ENCODE measurements at places on chromosomes 2 and 18.
A peak's percentile ranks its signal among the peaks of the same experiment; 100 is the strongest.

DNA sequence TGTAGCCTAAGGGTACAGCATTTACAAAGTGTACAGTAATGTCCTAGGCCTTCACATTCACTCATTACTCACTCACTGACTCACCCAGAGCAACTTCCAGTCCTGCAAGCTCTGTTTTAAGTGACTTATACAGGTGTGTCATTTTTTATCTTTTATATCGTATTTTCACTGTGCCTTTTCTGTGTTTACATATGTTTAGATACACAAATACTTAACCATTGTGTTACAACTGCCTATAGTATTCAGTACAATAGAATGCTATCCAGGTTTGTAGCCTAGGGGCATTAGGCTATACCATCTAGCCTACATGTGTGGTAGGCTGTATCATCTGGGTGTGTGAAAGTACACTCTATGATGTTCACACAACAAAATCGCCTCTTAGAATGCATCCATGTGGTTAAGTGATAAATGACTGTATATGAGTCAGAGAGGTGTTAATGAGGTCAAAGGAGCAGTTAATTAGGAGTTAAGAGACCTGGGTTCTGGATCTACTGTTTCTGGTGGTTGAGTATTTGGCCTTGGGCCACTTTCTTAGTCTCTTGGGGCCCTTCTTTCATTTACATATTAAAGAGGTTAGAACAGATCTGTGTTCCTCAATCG, 149.1 kb downstream of the GREB1L start:
- peak; percentile 84 for DNase-seq

DNA sequence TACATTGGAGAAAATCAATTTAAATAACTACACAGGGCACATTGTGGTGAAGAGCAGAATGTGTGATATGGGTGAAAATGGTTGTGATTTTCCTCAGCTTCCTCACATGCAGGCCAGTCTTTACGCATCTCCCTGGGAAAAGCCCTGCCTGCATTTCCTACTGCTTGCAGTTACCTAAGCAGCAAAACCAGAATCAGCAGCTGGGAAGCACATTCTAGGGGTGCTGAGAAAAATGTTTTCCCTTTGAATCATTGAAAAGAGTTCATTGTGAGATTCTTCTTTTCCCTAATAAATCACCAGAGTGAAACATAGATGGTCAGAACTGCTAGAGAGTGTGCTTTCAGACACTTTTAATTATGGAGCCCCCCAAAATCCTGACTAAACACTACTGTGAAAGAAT, 656.0 kb downstream of the TDRD15 start:
- no peak for DNase-seq

DNA sequence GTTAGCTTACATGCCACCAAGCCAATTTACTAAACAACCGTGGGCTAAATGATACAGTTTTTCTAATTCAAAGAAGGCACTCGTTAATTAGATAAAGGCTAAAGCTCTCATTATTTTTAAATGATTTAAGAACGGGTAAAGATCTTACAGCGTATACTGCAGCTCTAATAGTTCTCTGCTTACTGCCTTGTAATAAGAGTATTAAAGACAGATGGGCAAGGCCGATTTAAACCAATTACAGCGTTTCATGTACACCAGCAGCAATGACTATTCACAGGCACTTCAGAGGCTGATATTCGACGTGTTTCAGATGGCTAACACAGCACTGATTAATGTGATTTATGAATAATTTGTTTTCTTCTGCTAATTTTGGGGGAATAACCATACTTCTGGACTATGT, 259.3 kb downstream of the ZNF407 start:
- DNase-seq, result no peak

GRCh38 chr2:71006955-71007799, 12.5 kb upstream of the TEX261 start:
- no peak for DNase-seq

DNA sequence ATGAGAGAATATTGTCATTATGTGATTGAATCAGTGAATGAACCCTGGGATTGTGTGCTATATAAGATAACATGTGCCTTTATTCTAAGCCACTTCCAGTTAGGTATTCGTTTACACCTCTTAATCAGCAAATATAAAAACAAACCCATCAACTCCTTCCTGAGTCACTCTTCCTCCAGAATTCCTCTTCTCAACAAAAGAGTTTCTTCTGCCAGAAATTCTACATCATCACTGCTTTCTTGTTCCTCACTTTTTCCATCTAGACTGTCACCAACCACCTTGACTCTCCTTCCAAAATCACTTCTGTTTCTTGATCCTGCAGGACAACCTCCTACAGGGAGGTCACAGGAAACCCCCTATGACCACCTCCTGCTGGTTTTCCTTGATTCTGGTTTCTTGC, 261.4 kb downstream of the CYP26B1 start:
- DNase-seq, result no peak

- no peak for DNase-seq
Measured at GRCh38 chr2:42032745-42033144, 15.1 kb upstream of the PKDCC start.

- no peak for DNase-seq
Measured at GRCh38 chr18:79756826-79757225, 40.9 kb upstream of the KCNG2 start.

GRCh38 chr2:12005886-12006681, 259.7 kb downstream of the LPIN1 start:
- peak; percentile 83 for DNase-seq

DNA sequence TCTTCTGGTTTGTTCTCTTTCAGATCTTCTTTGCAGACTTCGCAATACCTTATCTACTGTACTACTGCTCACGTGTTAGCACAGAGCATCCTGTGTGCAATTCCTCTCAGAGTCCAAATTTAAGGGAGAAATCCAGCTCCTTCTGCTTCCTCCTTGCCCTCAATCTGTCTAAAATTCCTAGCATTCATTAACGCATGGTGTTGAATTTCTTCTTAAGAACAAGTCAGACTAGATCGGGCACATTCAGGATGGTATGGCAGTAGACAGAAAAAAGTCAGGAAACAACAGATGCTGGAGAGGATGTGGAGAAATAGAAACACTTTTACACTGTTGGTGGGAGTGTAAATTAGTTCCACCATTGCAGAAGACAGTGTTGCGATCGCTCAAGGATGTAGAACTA, 206.1 kb upstream of the CDH7 start:
- no peak for DNase-seq

- no peak for DNase-seq
Measured at GRCh38 chr2:158413581-158413980, 43.0 kb downstream of the CCDC148 start.

GRCh38 chr2:40321822-40322221, 130.1 kb downstream of the SLC8A1 start:
- no peak for DNase-seq

GRCh38 chr2:150732491-150732890, 245.0 kb upstream of the RND3 start:
- no peak for DNase-seq

GRCh38 chr2:102392942-102393341, 30.0 kb upstream of the IL18RAP start:
- DNase-seq, result no peak

- no peak for DNase-seq
Measured at GRCh38 chr2:95392730-95393455, 9.6 kb upstream of the FAHD2A start.

- no peak for DNase-seq
Measured at GRCh38 chr2:16268301-16269000, 328.1 kb downstream of the MYCN start.

GRCh38 chr2:11872948-11873269, 126.5 kb downstream of the LPIN1 start:
- DNase-seq, result no peak

DNA sequence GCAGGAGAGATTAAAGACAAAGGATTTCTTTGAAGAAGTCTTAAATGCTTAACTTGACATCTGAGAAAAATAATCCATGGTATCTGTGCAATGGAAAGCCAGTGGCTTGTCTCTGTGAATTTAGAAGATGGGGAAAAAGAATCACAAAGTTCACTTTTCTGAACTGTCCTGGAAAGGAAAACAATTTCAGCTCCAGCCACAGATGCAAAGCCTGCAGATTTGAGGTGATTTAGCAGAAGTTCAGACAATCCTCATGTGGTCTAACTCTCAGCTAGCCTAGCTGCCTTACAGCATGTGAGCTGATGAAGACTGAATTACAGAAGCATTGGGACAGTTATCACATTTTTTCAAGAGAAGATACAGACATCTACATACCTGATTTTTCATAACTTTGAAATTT, 126.7 kb upstream of the ITGB6 start:
- DNase-seq, result no peak

DNA sequence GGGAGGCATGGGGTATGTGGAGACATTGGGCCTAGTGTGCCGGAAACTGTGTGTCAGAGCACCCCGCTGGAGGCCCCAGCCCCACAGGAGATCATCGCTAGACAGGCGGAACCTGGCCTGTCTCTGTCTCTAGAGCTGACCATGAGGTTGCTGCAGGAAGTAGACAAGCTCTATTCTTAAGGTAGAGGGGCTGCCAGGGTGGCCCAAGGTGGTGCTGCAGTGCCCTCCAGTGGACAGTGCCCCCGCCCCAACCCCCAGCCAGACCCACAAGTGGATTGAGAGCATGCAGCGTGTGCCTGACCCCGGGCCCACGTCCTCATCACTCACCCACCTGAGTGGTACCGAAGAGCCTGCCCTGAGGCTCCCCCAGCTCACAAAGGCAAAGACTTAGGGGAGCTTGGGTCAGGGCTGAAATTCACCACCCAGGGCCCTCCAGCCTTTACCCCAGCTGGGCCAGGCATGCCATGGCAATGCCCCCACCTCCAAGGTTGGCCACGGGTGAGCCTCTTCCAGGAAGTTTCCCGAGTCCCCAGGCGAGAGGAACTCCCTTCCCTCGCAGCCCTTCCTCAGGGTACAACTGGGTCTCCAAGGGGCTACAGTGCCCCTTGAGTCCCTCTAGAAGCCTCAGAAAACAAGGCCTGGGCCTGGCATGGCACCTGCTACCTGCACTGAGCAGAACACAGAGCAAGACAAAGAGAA, 155.0 kb downstream of the TTC32 start:
- DNase-seq, result peak; percentile 18

- peak; percentile 11 for DNase-seq
Measured at GRCh38 chr2:105249181-105249580, 7.6 kb downstream of the GPR45 start.

GRCh38 chr18:80250740-80251364, 3.5 kb upstream of the PARD6G start:
- DNase-seq, result no peak

DNA sequence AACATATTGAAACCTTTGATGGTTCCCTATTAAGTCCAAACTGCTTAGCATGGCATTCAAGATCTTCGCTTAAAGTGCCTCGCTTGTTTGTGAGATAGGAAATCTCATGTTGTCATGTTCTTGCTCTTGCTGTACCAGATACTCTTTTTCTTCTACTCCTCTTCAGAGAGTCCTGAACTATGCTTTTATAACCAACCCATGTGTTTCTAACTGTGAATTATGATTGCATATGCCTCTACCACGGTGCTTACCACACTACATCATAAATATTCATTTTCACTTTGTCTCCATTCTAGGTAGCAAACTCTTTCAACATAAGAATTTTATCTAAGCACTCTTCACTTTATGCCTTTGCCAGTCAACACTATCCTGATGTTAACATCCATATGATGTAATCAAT, 23.6 kb downstream of the STAT4 start:
- DNase-seq, result no peak

- peak; percentile 87 for DNase-seq
Measured at GRCh38 chr2:119218478-119219064, 5.1 kb upstream of the STEAP3 start.

DNA sequence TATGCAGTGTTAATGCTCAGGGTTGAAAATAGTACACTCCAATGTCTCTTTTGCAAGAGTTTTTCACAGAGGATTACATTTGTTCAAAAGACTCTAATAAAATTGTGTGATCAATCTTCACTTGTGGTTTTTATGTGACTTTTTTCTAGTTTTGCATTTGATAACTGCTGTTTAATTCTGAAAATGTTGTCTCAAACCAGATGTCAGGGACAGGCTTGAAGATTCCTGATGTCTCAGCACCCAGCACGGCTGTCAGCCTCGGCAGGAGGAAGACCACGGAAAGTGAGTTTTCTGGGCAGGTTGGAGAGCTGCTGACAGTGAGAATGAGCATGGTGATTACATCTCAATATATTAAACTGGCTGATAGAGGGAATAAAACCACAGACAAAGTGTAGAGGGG, 9.1 kb downstream of the SOX11 start:
- DNase-seq, result no peak

DNA sequence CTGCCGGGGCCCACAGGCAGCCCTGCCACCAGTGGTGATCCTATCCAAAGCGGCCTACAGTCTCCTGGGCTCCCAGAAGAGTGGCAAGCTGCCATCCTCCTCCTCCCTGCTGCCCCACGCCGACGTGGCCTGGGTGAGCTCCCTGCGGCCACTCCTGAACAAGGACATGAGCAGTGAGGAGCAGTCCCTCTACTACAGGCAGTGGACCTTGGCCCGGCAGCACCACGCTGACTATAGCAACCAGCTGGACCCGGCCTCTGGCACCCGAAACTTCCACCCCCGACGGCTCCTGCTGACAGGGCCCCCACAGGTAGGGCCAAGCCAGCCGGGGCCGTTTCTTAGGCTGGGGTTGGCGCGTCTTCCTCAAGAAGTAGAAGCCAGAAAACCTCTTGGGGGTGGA, 100.5 kb downstream of the ESCO1 start:
- DNase-seq, result no peak

DNA sequence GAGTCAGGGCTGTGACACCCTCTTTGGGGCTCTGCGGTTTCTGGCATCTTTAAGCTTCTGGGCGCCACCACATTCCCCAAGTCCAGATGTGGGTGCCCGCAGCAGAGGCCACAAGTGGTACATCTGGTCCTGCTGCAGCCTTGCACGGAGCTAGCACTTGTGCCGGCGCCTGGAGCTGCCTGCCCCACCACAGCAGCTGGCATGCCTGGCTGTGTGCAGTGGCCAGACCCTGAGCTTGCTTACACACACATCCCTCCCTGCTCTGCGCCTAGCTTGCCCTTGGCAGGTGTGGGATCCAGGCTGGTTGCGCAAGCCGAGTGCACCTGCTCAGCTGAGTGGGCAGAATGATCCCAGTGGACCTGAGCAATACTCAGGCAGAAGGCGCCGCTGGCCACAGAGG, 27.3 kb downstream of the SLC4A10 start:
- no peak for DNase-seq

DNA sequence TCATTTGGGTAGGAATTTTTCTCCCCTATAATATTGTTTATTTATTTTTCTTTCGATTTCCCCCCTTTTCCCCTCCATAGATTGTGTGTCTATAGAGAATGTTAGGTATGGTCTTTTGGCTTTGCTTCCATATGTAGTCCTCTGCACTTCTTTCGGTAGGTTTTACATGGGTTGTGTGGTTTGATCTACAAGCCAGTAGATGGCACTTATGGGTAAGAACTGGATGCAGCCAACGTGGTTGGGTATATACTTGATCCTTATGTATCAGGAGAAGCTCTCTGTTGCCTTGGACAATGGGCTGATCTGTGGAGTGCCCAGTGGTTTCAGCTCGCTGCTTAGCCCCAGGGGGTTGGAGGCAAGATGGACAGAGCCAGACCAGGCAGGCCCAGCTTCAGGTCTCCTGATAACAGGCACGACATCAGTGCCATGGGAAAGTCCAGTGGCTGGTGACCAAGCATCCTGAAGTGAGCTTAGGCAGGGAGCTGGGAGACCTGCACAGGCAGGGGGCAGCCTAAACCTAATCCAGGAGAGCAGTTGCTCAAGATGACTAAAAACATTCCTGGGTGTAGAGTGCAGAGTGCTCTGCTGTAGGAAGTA, 488.3 kb downstream of the CCDC85A start:
- no peak for DNase-seq

- DNase-seq, result no peak
Measured at GRCh38 chr18:35585608-35586007, 4.1 kb downstream of the GALNT1 start.

- no peak for DNase-seq
Measured at GRCh38 chr2:14235667-14236066, 396.9 kb upstream of the LRATD1 start.

GRCh38 chr2:226771067-226771466, 28.6 kb downstream of the IRS1 start:
- no peak for DNase-seq
